CD4-positive, alpha-beta T cell treated with Interleukin-15 for 1 hour (primary cell): ENCODE measurements at places on chromosomes 2 and 18.

- peak; percentile 19 for DNase-seq
These were observed 108.3 kb upstream of the LTBP1 start for GRCh38 chr2:32838418-32838817.

GRCh38 chr18:25510096-25510495 is 158.1 kb upstream of the ZNF521 start:
- no peak for DNase-seq

DNA sequence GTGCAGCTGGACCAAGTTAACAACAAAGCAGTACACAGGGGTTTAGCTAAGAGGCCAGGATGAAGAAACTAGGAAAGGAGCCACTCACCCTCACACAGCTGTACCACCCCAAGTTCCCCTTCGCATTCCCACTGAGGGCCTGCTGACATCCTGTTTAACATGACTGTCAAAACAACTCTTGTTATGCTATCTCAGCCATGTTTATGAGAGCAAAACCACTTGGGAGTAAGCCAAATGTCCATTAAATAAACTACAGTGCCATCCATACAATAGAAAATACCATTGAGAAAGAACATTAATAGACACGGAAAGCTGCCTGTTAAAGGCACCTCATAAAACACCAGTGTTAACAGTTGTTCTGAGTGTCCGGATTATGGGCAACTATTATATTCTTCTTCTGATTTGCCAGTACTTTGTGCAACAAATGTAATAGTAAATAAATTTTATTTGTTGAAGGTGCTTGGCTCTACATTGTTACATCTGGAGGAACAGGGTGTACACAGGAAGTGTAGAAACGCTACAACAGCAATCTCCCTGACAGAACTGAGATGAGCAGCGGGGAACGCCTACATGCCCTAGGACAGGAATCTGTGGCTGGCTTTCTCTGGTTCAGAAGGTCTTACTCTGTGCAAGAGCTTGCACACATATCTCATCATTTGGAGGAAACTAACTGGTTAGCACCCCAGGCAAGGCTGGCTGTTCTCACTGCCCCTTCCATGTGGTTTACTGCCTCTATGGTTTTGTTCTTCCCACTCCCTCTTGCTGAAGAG is 85.6 kb downstream of the EHD3 start:
- no peak for DNase-seq

GRCh38 chr2:129812071-129812470 is 167.4 kb upstream of the RAB6C start:
- DNase-seq, result peak; percentile 73

GRCh38 chr2:120404274-120404673 is 58.3 kb downstream of the INHBB start:
- DNase-seq, result no peak

DNA sequence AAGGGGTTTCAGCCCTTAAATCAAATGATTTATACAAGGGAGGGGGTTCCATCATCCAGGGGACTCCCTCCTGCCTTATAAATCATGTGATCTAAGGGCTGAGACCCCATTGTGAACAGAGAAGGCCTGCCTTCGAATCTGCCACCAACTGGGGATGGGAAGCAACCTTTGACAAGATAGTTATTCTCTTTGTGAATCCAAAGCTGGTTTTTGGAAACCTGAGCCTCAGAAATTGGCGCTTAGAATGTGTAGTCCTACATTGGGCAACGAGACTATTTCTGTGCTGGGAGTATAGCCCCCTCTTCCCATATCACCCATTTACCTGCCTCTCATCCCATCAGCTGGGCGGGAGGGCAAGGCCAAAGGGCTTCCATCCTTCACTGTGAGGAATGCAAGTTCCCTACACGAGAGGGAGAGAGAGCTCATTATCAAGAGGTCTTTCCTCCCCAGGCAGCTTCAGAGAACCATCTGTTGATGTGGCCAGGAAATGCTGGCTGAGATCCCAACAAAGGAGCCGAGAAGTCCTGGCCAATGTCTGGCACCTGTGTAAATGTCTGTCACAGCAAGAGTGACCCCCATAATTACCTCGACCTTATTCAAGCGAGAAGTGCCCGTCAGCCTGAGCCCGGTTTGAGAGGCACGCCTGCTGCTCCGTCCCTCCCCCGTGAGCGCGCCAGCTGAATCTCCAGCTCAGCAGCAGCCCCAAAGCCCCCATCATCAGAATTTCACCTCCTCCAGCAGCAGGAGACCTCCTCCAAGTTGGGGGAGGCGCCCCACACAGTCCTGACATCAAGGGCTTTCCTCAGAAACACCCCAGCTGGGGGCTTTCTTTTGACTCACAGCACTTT is 48.4 kb upstream of the APCDD1 start:
- no peak for DNase-seq

DNA sequence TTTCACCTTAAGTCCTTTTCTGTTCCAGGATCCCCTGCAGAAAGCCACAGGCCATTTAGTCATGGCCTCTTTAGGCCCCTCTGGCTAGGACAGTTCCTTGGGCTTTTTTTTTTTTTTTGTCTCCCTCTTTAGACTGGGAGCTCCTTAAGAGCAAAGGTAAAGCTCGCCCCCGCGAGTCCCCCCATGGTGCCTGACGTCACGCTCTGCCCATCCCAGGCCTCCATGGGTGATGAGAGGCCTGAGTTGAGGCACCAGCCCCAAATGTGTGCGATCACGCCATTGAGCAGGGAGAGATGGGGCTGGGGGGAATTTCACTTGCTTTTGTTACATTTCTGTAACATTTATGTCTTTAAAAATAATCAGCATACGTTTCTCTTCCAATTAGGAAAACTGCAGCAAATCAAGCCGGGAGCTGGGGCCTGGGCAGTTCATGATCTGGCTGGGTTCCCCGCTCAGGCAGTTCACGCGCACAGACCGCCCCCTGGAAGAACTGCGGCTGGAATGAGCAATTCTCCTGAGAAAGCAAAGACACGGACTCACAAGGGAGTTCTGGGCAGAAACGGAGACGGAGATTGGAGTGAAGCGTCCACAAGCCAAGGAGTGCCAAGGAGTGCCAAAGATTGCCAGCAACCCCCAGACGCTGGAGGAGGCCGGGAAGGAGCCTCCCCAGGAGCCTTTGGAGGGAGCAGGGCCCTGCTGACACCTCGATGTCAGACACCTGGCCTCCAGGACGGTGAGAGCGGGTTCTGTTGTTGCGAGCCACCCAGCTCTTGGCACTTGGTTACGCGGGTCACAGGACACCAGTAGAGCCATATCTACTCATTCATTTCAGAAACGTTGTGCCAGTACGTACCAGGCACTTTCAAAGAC is 108.4 kb upstream of the ODC1 start:
- no peak for DNase-seq

GRCh38 chr2:205850611-205851010 is 168.3 kb downstream of the NRP2 start:
- no peak for DNase-seq

GRCh38 chr2:43794956-43795355 is 21.1 kb downstream of the DYNC2LI1 start:
- no peak for DNase-seq

DNA sequence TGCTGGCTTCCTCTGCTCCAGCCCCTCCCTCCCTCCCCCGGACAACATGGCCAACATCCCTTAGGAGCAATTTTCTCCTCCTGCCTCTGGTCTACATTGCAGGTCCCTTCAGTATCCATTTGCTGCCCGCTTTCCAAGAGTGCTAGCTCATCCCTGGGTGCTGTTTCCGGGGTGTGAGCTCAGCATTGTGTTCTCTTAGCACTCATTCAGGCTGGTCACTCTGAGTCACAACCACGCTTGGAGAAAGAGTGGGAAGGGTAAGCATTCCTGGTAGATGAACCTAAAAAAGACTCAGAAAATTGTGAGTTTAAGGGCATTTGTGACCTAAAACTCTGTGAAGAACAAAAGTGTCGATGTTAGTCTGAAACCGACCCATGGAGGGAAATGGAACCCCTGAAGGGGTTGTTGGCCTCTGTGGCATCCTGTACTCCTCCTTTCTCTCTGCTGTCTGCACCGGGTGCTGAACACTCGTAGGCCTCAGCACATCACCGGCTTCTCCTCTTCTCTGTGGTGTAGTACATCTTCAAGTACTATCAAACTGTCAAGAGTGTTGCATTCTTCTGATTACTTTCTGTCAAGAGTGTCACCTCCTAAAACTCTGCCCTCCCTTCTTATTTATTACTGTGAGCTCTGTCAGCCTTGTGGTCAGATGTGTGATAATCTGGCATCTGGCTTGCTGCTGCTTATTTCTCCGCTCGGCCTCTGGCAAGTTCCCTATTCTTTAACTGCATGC is 73.0 kb downstream of the CTNNA2 start:
- DNase-seq, result no peak

- DNase-seq, result peak; percentile 53
These were observed 35.2 kb downstream of the CYRIA start for GRCh38 chr2:16630463-16630862.

DNA sequence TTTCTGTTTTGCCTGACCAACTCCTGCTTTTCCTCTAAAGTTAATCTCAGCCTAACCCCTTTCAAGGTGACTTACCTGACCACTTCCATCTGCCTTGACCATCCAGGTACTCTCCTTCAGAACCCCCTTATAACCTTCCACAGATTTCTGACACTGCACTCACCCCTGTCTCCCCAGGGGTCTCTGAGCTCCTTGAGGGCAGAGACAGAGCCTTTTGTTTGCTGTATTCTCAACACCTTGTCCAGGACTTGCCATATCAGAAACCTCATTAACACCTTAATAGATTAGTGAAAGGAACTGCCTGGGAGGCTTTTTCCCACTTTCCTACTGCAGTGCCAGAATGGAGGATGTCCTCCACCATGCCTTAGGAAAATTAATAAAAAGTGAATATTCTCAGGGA is 119.7 kb upstream of the SERPINE2 start:
- DNase-seq, result no peak

DNA sequence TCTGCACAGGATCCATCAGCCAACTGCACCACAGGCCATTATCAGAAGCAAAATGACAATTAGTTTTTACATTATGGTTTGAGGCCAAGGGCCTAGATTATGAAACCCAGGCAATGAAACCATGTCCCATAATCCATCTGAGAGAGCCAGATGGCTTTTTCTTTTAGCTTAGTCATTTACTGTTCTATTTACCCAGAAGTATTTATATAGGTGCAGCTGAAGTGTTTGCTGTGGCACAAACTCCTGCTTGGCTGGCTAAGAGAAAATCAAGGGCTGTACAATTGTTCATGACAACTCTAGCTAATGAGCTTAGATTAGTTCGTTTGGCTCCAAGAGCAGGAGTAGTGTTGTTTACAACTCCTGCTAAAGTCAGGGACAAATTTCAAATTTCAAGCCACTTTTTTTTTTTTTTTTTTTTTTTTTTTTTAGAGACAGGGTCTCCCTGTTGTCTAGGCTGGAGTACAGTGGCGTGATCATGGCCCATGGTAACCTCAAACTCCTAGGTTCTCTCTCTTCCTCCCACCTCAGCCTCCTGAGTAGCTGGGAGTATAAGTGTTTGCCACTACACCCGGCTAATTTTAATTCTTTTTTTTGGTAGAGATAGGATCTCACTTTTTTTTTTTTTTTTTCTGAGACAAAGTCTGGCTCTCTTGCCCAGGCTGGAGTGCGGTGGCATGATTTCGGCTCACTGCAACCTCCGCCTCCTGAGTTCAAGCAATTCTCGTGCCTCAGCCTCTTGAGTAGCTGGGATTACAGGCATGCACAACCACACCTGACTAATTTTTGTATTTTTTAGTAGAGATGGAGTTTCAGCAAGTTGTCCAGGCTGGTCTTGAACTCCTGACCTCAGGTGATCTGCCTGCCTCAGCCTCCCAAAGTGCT is 18.4 kb upstream of the REV1 start:
- no peak for DNase-seq

- DNase-seq, result peak; percentile 85
These were observed 138.1 kb downstream of the PTGR3 start for GRCh38 chr18:75070625-75071483.

GRCh38 chr18:59823596-59824195 is 76.1 kb upstream of the PMAIP1 start:
- no peak for DNase-seq

- no peak for DNase-seq
These were observed 222.7 kb upstream of the SLC39A10 start for GRCh38 chr2:195434346-195434745.

- no peak for DNase-seq
These were observed 113.4 kb downstream of the EIPR1 start for GRCh38 chr2:3264010-3264744.

DNA sequence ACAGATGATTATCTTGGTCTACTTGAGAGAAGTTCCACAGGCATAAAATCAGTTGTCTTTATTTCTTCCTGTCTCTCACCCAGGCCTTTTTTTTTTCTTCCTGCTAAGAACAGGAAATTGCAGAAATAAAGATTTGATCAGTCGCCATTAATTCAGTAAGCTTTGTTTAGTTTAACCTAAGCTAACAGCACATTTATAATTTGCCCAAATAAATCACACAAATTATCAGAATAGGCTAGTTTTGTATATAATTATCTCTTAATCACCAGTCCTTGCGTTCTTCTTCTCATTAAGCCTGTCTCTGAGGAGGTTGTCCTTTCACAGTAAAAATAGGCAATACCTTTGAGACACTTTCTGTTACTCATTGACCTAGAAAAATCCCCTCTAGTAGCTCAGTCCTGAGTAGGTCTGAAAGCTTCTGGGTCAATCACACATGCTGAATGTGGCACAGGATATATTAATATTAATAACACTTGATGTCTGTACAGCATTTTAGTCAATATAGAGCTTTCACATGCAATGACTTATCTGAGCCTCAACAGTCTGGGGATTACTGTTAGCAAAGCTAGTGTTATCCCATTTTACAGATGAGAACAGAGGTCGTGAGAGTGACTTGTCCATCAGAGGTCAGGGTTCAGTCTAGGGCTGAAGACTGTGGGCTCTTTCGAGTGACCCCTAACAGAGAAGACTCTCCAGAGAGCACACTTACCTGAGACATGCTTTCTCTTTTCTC is 11.2 kb upstream of the STK17B start:
- DNase-seq, result no peak

DNA sequence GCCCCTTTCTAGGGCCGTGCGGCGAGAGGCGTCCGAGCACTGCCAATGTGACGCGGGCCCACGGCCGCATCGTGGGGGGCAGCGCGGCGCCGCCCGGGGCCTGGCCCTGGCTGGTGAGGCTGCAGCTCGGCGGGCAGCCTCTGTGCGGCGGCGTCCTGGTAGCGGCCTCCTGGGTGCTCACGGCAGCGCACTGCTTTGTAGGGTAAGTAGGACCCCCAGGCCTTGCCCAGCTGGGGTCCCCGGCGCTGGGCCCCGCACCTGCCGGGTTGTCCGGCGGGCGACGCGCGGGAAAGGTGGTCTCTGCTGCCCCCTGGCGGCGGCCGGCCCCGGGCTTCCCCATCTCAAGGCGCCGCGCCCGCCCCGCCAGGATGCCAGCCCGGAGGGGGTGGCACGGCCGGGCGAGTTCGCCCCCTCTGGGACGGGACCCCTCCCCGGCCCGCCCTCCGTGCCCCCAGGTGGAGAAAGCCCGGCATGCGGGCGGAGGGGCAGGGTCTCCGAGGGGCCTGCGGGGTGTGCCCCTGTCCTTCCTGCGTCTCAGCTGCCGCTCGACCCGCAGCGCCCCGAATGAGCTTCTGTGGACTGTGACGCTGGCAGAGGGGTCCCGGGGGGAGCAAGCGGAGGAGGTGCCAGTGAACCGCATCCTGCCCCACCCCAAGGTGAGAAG is 1.9 kb downstream of the PRSS56 start:
- DNase-seq, result peak; percentile 35

DNA sequence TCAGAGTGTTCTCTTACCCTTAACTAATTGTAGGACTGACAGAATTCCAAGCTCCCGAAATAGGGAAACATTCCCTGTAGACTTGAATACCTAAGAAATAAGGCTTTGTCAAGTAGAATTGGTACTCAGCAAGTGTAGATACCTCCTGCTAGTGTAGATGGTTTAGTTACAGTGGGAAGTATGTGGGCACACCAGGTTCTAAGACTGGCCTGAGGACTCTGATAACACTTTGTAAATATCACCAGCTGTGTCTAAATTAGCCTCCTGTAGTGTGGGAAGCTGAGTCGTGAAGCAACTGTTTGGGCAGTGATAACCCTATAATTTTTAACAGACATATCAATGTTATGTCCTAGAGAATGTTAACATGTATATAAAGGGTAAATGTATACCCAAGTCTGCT is 304.5 kb downstream of the SLC8A1 start:
- no peak for DNase-seq
